PC-3 (cell line): ENCODE measurements at places on chromosomes 6 and 20. TPM values are rescaled to one million over a fixed set of nuclear protein-coding genes. Genes with fewer than 3 reads are reported as not detected.

DNA sequence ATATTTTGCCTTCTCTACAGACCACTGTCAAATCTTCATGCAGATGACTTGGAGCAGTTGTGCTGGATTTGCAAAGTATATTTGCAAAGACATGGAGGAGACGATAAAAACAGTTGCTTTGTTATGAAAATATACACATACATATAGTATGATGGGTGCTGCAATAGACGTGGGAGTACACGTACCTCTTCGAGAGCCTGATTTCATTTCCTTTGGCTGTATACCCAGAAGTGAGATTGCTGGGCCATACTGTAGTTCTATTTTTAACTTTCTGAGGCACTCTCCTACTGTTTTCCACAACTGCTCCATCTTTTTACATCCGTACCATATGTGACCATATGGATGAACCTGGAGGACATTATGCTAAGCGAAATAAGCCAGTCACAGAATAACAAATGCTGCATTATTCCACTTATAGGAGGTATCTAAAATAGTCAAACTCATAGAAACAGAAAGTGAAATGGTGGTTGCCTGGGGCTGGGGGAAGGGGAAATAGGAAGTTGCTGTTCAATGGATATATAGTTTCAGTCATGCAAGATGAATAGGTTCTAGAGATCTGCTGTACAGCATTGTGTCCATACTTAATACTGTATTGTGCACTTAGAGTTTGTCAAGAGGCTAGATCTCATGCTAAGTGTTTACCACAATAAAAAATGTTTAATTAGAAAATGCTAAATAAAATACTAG lies 223.8 kb downstream of the HAO1 start:
- no peaks in the 10 kb centered on the region for H3K36me3 ChIP-seq
- H3K27me3 ChIP-seq: no peaks in the 10 kb centered on the region
- no peak overlapping the region for H3K4me3 ChIP-seq
- no peak overlapping the region for H3K27ac ChIP-seq
- DNase-seq: no peak

DNA sequence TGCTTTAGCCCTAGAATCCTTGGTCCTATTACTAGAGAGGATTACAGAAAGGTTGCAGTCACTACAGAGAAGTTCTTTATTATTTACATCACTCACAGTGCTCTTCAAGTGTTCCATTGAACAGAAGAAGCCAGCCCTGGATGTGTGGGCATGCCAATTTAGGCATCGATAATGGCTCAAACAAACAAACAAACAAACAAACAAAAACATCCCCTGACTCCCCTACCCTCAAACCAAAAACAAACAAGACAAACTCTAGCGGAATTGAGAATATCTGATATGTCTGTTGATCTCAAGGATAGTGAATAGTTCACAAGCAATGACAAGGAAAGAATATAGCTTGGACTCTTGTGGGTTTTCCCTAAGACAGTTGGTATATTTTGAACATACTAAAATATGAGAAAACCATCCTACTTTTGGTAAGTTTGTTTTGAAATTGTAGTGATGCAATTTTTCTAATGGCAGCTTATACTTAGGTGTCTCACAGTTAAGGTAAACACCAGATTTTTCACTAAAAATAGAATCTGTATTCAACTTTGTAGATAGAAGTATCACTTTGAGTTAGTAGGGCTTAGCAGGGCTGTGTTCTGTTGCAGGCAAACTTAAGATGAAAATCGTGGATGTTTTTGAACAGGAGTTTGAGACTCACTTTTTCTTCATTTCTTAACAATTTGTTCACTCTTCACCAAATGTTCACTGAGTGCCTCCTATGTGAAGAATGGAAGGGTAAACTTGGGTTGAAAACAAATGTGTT lies 92.8 kb upstream of the FAM184A start:
- DNase-seq: no peak
- H3K4me1 ChIP-seq: no peaks in the 10 kb centered on the region
- H3K27ac ChIP-seq: no peak overlapping the region
- H3K27me3 ChIP-seq: no peaks in the 10 kb centered on the region
- H3K4me3 ChIP-seq: no peak overlapping the region

GRCh38 chr6:6696867-6697531 lies 108.5 kb downstream of the LY86 start:
- H3K27me3 ChIP-seq: no peaks in the 10 kb centered on the region
- DNase-seq: peak; percentile 90
- H3K4me3 ChIP-seq: no peak overlapping the region
- H3K4me1 ChIP-seq: peaks cover 23% of the 10 kb centered on the region

DNA sequence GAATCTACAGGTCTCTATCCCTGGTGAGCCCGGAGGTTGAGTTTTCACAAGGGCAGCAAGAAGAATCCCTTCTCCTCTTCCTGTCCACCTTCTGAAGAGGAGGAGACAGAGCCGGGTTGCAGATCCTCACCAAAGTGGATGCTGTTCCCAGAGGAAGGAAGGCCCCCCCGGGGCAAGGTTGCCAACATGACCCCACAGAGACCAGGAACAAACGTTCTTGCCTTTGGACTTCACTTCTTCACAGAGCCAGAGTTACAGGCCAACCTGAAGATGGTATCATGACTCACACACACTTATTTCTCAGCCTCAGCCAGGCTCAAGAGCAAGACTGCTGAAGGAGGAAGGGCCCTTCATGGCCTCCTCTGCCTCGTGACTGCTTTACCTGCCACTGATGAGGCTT lies 384.3 kb downstream of the CD83 start:
- H3K4me1 ChIP-seq: peaks cover 11% of the 10 kb centered on the region
- no peaks in the 10 kb centered on the region for H3K27me3 ChIP-seq
- no peaks in the 10 kb centered on the region for H3K36me3 ChIP-seq
- DNase-seq: peak; percentile 10

DNA sequence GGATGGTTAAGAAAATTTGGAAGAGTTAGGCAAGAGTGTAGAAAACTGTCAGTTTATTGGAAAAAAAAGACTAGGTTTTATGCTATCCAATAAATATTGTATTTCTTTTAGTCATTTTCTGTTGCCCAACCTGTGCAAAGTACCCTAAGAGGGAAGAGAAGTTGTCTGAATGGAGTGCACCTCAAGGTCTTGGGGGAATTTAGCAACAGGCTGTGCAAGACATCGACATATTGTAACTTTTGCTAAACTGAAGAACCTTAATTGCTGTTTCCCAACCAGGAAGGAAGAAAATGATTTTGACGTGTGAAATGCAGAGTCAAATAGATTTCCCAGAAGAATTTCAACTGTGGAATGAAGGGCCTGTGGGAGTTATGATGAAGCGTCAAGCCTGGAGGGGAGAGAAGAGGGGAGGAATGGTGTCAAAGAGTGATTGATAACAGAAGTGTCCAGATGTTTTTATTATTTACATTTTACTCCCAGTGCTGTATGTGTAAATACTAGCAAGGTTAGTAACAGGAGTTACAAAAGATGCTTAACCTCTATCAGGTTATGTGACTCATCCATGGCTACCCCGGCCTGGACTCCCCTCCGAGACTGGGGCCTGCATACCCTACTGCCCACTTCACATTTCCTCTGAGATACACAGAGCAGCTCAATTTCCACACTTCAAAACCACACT lies 246.8 kb downstream of the MYLK4 start:
- peaks cover 34% of the 10 kb centered on the region for H3K4me1 ChIP-seq
- no peak overlapping the region for H3K4me3 ChIP-seq
- H3K27ac ChIP-seq: no peak overlapping the region
- peaks cover 25% of the 10 kb centered on the region for H3K27me3 ChIP-seq

- H3K4me3 ChIP-seq: no peak overlapping the region
- no peak overlapping the region for H3K27ac ChIP-seq
- H3K27me3 ChIP-seq: 0 out of 2 replicates have a peak, but pooled peaks cover 2% of the 10 kb centered on the region
- H3K36me3 ChIP-seq: no peaks in the 10 kb centered on the region
Observed at GRCh38 chr20:23021951-23022350, 13.2 kb upstream of the SSTR4 start.

GRCh38 chr20:50852085-50852484 lies 57.2 kb downstream of the BCAS4 start:
- H3K36me3 ChIP-seq: no peaks in the 10 kb centered on the region
- no peak overlapping the region for H3K27ac ChIP-seq
- no peaks in the 10 kb centered on the region for H3K4me1 ChIP-seq
- no peaks in the 10 kb centered on the region for H3K27me3 ChIP-seq
- DNase-seq: no peak

GRCh38 chr6:52180787-52181558 lies 5.2 kb upstream of the IL17A start:
- peaks cover 12% of the 10 kb centered on the region; the same call in 1 of the 2 replicates for H3K27me3 ChIP-seq
- H3K36me3 ChIP-seq: no peaks in the 10 kb centered on the region
- H3K4me1 ChIP-seq: no peaks in the 10 kb centered on the region

DNA sequence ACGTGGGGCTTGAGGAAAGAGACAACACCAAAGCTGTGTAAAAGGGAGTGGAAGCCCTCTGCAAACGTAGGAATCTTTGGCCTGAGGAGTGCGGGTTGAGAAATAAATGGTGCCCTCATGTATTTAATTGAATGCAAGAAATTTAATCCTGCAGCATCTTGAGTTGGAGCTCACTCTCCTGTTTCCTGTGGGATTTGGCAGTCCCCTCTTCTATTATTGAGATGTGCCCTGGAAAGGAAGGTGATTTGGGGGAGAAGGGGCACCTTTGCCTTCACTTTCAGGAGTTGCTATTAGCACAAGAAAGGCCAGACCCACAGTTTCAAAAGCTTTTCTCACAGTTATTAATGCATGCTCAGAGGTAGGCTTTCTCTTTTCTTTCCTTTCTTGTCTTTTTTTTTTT lies 201.4 kb upstream of the HDDC2 start:
- no peak for DNase-seq
- no peaks in the 10 kb centered on the region for H3K4me1 ChIP-seq
- no peak overlapping the region for H3K4me3 ChIP-seq
- no peak overlapping the region for H3K27ac ChIP-seq
- no peaks in the 10 kb centered on the region for H3K36me3 ChIP-seq

DNA sequence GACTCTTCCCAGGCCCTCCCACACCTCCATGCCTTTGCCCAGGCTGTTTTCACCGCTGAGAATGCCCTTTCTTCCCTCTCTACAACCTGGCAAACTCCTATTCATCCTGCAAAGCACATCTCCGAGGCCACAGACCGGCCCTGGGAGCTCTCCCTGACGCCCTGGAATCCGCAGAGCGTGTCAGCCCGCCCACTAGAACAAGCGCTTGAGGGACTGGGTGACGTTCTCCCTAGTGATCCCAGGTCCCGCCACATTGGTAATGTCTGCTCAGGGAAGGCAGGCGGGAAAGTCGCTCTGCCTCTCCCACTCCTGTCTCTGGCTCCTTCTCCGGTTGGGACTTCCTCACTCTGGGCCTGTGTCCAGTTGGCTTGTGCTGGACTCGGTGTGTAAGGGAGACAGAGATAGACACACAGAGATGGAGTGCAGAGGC lies 61.6 kb downstream of the SRC start:
- H3K27ac ChIP-seq: no peak overlapping the region
- no peak for DNase-seq
- peaks cover 2% of the 10 kb centered on the region; the same call in 1 of the 2 replicates for H3K36me3 ChIP-seq
- peaks cover 16% of the 10 kb centered on the region for H3K4me1 ChIP-seq

GRCh38 chr6:108592371-108593337 lies 31.9 kb downstream of the FOXO3 start:
- peaks cover 28% of the 10 kb centered on the region for H3K4me1 ChIP-seq
- H3K27ac ChIP-seq: no peak overlapping the region
- H3K36me3 ChIP-seq: no peaks in the 10 kb centered on the region
- DNase-seq: no peak

GRCh38 chr6:18022398-18023231 lies 35.2 kb upstream of the KIF13A start:
- no peaks in the 10 kb centered on the region for H3K27me3 ChIP-seq
- peak; percentile 44 for DNase-seq
- peaks cover 11% of the 10 kb centered on the region; the same call in 1 of the 2 replicates for H3K4me1 ChIP-seq
- H3K4me3 ChIP-seq: no peak overlapping the region
- no peaks in the 10 kb centered on the region for H3K36me3 ChIP-seq

- no peak overlapping the region for H3K27ac ChIP-seq
- no peak for DNase-seq
- peaks cover 7% of the 10 kb centered on the region; the same call in 1 of the 2 replicates for H3K4me1 ChIP-seq
- H3K4me3 ChIP-seq: no peak overlapping the region
- H3K27me3 ChIP-seq: no peaks in the 10 kb centered on the region
- H3K36me3 ChIP-seq: no peaks in the 10 kb centered on the region
Observed at GRCh38 chr6:5399391-5399790, 138.1 kb downstream of the FARS2 start.

Gene SAMHD1
- total RNA-seq: 23.0 and 24.2 TPM in 2 replicates

Gene GPR6
- total RNA-seq: not detected in 2 replicates

Gene ULBP1
- 0.86 and 0.87 TPM in 2 replicates for total RNA-seq

Gene IMPG1
- not detected in 2 replicates for total RNA-seq

Gene TFAP2D
- not detected in 2 replicates for total RNA-seq

Gene UBE2C
- total RNA-seq: 251 and 304 TPM in 2 replicates

Gene EPB41L1
- 48.2 and 53.0 TPM in 2 replicates for total RNA-seq

Gene LPA
- not detected in 2 replicates for total RNA-seq

Gene ATP9A
- total RNA-seq: 31.3 and 34.6 TPM in 2 replicates

Gene PHF20
- 37.2 and 56.3 TPM in 2 replicates for total RNA-seq

Gene CGA
- not detected in 2 replicates for total RNA-seq

Gene TULP1
- not detected in 2 replicates for total RNA-seq

Gene ATG5
- 38.5 and 38.8 TPM in 2 replicates for total RNA-seq
